ENCODE measurements at places on chromosomes 13 and 19. TPM values are rescaled to one million over a fixed set of nuclear protein-coding genes. Genes with fewer than 3 reads are reported as not detected.

Gene TTC9B
- total RNA-seq: 0.50 TPM

- H3K4me1 ChIP-seq: peaks cover 18% of the 10 kb centered on the region
- H3K27ac ChIP-seq: peak overlapping the region; percentile 89
- no peaks in the 10 kb centered on the region for H3K36me3 ChIP-seq
- peak overlapping the region; percentile 98 for H3K4me3 ChIP-seq
- peak; percentile 29 for DNase-seq
- H3K27me3 ChIP-seq: no peaks in the 10 kb centered on the region
Observed at GRCh38 chr19:15418231-15418578, 583 bp downstream of the AKAP8L start.

GRCh38 chr13:28657784-28658538 lies 969 bp upstream of the POMP start:
- no peaks in the 10 kb centered on the region for H3K36me3 ChIP-seq
- no peaks in the 10 kb centered on the region for H3K27me3 ChIP-seq
- DNase-seq: no peak

DNA sequence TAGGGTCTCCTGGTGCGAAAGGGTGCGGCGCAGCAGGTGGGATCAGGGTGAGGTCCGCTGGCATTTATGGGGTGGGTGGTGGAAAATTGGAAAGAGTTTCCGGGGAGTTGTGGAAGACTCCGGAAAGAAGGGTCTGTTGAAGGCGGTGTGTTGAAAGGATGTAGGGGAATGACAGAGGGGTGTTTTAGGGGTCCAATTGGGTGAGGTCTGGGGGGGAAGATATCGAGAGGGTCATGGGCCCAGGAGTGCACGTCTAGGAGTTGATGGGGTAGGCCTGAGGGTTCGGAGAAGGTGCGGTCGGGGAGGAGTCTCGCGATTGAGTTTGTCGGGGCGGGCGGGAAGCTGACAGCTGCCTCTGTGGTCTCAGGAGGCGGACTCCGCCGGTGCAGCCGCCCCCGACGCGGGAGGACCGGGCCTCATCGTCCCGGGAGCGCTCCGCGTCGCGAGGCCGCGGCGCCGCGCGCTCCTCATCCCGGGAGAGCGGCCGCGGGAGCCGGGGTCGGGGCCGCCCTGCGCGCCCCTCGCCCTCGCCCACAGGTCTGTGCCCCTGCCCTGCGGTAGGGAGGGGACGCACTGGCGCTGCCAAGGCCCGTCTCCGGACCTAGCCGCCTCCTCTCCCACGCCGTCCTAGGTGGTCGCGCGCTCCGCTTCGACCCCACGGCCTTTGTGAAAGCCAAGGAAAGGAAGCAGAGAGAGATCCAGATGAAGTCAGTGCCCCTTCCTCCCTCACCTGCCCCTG lies 7.0 kb downstream of the PGLYRP1 start:
- no peaks in the 10 kb centered on the region for H3K36me3 ChIP-seq
- no peak for DNase-seq
- no peaks in the 10 kb centered on the region for H3K4me1 ChIP-seq
- no peaks in the 10 kb centered on the region for H3K27me3 ChIP-seq

- DNase-seq: no peak
- H3K4me3 ChIP-seq: peak overlapping the region; percentile 60
- H3K4me1 ChIP-seq: no peaks in the 10 kb centered on the region
- H3K27ac ChIP-seq: peak overlapping the region; percentile 99
Observed at GRCh38 chr19:45477713-45478453, 10.1 kb downstream of the FOSB start.

- DNase-seq: no peak
- H3K4me3 ChIP-seq: no peak overlapping the region
- H3K4me1 ChIP-seq: peaks cover 42% of the 10 kb centered on the region
- no peaks in the 10 kb centered on the region for H3K36me3 ChIP-seq
Observed at GRCh38 chr19:1097810-1098176, 2.6 kb upstream of the POLR2E start.

DNA sequence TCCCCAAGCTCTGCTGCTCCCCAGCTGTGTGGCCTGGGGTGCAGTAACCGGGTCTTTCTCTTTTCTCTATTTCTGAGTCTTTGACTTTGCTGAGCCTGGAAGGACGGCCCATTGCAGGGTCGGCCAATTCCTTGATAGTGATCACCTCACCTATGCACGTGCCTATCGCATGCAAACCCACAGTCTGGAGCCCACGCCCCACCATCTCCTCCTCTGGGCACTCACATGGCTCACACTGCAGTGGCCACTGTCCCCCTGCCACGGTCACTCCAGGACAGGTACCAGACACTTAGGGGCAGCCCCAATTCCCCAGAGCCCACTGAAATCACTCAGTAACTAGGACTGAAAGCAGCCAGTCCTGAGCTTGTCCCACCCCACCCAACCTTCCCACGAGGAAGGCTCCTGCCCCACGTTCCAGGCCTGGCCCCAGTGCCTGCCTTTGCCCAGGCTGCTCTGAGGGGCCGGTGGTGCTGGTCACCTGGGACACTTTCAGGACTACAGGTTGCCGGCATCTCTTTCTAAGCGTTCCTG lies 137.6 kb downstream of the TEX29 start:
- H3K4me1 ChIP-seq: no peaks in the 10 kb centered on the region
- H3K27me3 ChIP-seq: no peaks in the 10 kb centered on the region
- H3K4me3 ChIP-seq: no peak overlapping the region
- H3K27ac ChIP-seq: no peak overlapping the region
- H3K36me3 ChIP-seq: no peaks in the 10 kb centered on the region

DNA sequence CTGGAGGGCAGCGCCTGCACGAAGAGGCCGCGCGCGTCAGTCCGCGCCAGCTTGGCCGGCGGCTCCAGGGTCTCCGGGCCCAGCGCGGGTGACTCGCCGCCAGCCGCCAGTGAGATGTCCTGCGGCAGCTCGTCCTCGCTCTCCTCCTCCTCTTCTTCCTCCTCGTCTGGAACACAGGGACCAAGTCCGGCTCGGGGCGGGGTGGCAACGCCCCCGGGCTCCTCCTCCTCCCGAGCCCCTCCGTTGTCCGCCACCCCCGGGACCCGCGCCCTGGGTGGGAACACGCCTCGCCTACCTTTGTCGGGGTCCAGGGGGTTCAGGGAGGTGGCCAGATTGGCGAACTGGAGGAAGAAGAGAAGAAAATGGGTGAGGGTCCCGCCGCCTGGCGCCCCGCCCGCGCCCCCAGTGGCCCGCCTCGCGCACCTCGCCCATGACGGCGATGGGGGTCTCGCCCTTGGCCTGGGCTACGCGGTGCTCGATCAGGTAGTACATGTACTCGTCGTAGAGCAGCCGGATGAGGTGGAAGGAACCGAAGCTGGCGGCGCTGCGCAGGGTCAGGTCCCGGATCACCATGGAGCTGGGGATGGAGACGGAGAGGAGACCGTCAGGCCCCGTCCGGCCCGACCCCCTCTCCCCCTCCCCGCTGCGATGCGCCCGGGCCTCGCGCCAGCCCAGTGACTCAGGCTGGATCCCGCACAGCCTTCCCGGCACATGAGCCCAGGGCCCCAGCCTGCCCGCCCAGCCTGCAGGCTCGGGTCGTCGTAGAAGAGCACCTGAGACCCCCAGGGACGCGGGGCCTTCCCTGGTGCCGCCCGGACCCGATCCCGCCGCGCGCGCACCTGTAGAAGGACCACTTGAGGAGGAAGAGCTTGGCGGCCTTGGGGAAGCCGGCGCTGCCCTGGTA lies 10.6 kb downstream of the DCAF15 start:
- peak overlapping the region; percentile 46 for H3K27ac ChIP-seq
- peak; percentile 35 for DNase-seq
- H3K4me3 ChIP-seq: peak overlapping the region; percentile 21
- H3K36me3 ChIP-seq: no peaks in the 10 kb centered on the region
- peaks cover 3% of the 10 kb centered on the region for H3K4me1 ChIP-seq

- no peak overlapping the region for H3K27ac ChIP-seq
- no peaks in the 10 kb centered on the region for H3K27me3 ChIP-seq
- DNase-seq: no peak
- no peaks in the 10 kb centered on the region for H3K36me3 ChIP-seq
- H3K4me1 ChIP-seq: no peaks in the 10 kb centered on the region
- H3K4me3 ChIP-seq: no peak overlapping the region
Observed at GRCh38 chr13:64704121-64704649, 2526.0 kb downstream of the PCDH9 start.

- no peak overlapping the region for H3K27ac ChIP-seq
- no peaks in the 10 kb centered on the region for H3K27me3 ChIP-seq
- H3K36me3 ChIP-seq: no peaks in the 10 kb centered on the region
- no peaks in the 10 kb centered on the region for H3K4me1 ChIP-seq
Observed at GRCh38 chr19:28103921-28104320, 1109.0 kb downstream of the UQCRFS1 start.

DNA sequence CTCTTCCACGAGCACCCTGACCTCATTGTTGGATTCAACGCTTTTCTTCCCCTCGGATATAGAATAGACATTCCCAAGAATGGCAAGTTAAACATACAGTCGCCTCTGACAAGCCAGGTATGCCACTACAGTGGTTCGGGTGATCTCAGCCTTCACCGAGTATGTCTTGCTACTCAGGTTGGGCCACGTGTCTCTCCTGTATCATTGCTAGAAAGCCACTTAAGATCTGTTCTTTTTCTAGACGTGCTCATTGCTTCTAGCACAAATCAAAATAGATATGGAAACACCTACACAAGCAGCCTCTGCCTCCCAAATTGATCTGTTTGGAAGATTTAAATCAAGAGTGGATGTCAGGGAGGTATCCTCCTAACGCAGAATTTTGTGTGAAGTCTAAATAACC lies 2.3 kb downstream of the SIN3B start:
- no peaks in the 10 kb centered on the region for H3K36me3 ChIP-seq
- no peak overlapping the region for H3K4me3 ChIP-seq
- peaks cover 24% of the 10 kb centered on the region for H3K4me1 ChIP-seq
- no peak for DNase-seq
- no peak overlapping the region for H3K27ac ChIP-seq
- no peaks in the 10 kb centered on the region for H3K27me3 ChIP-seq

GRCh38 chr19:13957051-13957450 lies 4.7 kb downstream of the DCAF15 start:
- DNase-seq: no peak
- no peaks in the 10 kb centered on the region for H3K36me3 ChIP-seq
- H3K27ac ChIP-seq: no peak overlapping the region
- H3K4me3 ChIP-seq: no peak overlapping the region

GRCh38 chr19:4697304-4697703 lies 26.3 kb downstream of the DPP9 start:
- no peak for DNase-seq
- no peaks in the 10 kb centered on the region for H3K36me3 ChIP-seq
- no peaks in the 10 kb centered on the region for H3K27me3 ChIP-seq
- no peak overlapping the region for H3K4me3 ChIP-seq
- no peak overlapping the region for H3K27ac ChIP-seq

All from testis (tissue), 5 donors.